ENCODE measurements at places on chromosomes 3 and 15. TPM values are rescaled to one million over a fixed set of nuclear protein-coding genes. Genes with fewer than 3 reads are reported as not detected.

NOX5 gene
- 13.4 TPM for total RNA-seq

GRCh38 chr3:48410205-48411040, 19.5 kb downstream of the PLXNB1 start:
- peak; percentile 40 for DNase-seq

GRCh38 chr3:46272028-46272451, 29.8 kb downstream of the CCR3 start:
- no peak for DNase-seq

CCR4 gene
- total RNA-seq = 5.8 TPM

CEMIP gene
- 1.0 TPM for total RNA-seq

DNA sequence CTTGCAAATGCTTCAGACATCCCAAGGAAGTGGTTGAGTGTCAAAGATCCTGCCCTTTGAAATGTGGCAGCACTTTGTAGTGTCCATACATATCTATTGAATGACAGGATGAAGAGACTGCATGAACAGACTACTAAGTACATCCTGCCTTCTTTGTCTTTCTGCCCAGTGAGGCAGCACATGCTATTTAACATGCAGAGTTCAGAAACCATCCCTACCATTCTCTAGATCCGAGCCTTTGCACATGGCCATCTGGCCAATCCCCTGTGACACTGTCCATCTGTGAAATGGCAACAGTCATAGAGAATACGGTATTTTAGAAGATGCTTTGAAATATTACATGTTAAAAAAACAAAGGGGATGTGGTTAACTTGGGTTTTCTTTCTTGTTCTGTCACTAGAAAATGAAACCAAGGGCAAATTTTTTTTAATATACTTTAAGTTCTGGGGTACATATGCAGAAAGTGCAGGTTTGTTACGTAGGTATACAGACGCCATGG, 519.6 kb downstream of the NTRK3 start:
- no peak for DNase-seq

DNA sequence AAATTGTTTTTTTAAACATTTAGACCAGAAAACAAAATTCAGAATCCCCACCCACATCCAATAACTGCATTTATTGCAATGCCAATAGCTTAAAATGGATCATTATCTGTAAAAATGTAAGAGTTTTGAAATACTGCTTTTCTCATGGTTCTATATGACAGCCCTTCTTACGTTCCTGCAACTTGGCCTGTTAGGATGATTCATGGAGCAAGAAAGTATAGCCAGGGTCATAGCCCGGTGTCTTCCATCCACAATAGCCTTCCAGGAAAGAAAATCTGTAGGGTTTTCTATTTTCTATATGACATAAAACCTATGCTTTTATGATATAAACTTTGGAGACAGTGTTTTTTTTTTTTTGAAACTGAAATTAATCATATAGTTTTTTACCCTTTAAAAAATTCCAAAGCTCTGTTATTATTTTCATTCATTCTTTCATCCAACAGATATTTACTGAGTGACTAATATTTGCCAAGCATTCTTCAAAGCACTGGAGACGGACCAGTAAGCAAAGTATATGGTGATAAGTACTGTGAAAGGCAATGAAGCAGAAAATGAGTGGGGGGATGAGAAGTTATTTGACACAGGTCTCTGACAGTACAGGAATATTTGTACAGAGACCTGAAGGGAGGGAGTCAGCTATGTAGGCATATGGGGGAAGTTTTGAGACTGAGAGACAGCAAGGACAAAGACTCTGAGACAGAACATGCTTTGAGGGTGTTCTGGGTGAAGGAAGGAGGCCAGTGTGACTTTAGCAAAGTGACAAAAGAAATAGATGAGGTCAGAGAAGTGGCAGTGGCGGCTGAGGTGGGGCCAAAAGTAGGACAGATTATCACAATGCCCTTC, 29.0 kb upstream of the SLC2A2 start:
- DNase-seq = no peak

- DNase-seq = no peak
These were observed 107.2 kb downstream of the CHST2 start for GRCh38 chr3:143226678-143227291.

DNA sequence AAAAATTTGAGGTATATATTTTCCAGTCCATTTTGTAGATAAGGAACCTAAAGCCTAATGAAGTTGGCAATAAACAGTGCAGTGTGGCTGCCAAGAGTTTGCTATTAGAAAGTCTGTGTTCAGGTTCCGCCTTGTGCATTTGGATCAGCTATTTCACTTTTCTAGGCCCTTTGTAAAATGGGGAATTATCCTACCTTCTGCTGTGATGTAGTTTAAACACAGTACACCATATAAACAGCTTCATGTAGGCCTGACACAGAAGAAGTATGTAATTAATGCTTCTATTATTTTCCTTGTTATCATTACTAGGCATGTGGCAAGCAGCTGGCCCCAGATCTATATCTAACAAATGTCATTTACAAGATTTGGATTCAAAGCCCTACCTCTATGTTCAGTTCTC, 456.3 kb downstream of the GABRG3 start:
- DNase-seq = no peak

EIF4A2 gene
- total RNA-seq = 355 TPM

GRCh38 chr3:138434875-138435772, 708 bp downstream of the ESYT3 start:
- DNase-seq = no peak

B3GALNT1 gene
- 10.2 TPM for total RNA-seq

C3orf22 gene
- total RNA-seq = not detected

- peak; percentile 89 for DNase-seq
These were observed 60.3 kb downstream of the RGMA start for GRCh38 chr15:93028632-93029213.

DNA sequence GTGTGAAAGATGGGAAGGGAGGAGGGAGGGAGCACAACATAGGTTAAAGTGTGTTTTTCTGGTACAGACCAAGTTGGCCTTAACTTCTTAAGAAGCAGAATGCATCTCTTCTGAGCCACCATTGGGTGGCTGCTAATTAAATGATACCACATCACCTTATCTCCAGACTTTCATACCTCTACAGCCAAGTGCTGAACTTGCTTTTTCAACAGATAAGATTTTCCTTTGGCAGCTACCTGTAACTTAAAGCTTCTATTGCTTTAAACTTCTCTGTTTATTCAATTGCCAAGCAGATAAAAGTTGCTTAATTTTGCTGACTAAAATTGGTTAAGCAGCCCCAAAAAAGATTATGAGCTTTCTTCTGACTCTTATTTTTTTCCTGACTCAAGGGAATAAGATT, 292.4 kb upstream of the SGO1 start:
- no peak for DNase-seq

BFSP2 gene
- total RNA-seq = 2.1 TPM

DNA sequence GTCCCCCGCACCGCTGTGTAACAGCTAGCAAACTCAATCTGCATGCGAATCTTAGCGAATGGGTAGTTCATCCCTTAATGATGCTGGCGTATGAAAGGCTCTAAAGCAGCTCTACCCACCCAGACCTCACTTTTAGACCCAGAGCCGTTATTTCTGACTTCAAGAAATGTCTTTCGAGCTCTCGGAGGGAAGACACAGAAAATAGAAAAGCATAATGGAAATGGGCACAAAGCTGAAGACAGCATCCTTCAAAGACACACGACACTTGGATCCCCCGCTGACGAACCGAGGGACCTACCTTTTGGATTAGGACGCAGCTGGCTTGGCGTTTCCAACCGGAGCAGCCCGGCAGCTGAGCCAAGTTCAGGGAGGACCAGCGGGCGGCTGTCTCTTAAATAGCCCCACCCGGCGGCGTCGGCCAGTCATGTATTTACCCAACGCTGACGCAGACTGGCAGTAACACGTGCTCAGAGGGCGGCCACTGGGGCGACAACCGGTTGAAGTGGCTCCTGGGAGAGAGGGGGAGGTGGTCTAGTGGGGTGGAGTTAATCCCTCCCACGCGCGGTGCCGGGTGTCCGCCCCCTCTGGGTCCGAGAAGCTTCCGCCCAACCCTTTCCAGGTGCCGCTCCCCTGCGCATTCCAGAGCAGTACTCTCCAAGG, 1.5 kb downstream of the CCK start:
- no peak for DNase-seq

- DNase-seq = peak; percentile 40
These were observed 8.7 kb downstream of the TEX264 start for GRCh38 chr3:51679777-51680176.

GRCh38 chr3:32500231-32500630, 2.4 kb downstream of the CMTM6 start:
- no peak for DNase-seq

KPNA1 gene
- total RNA-seq = 39.3 TPM

DNA sequence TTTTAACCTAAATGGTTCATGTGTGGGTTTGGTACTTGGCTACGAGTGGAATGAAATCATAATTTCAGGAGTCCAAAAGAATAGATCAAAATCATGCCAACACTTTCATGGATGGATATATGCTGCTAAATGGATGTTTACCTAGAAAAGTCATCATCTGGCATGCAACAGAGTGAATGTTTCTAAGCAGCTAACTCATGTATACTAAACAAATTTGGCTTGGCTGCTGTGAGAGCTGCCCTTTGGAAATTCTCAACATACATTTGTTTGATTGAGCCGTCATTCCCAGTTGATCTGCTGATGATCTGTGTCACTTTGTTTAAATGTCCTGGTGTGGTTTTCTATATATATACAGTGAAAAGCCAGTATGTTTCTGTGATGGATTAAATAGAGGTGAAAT, 263.3 kb downstream of the MECOM start:
- no peak for DNase-seq

GRCh38 chr15:77860071-77860691, 217.3 kb downstream of the TBC1D2B start:
- peak; percentile 53 for DNase-seq

DNA sequence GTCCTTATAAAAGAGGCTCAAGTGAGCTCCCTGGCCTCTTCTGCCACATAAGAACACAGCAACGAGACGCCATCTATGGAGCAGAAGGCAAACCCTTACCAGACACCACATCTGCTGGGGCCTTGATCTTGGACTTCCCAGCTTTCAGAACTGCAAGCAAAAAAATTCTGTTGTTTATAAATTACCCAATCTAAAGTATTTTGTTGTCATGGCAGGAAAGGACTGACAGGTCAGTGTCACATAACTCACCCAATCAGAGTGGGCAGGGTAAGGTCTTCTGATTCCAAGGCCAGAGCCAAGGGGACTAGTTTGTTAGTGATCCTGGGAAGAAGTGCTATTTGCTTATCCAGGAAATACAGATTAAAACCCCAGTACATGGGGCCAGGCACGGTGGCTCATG, 98.9 kb downstream of the HMG20A start:
- peak; percentile 44 for DNase-seq

EFCAB12 gene
- total RNA-seq = 0.52 TPM

DNA sequence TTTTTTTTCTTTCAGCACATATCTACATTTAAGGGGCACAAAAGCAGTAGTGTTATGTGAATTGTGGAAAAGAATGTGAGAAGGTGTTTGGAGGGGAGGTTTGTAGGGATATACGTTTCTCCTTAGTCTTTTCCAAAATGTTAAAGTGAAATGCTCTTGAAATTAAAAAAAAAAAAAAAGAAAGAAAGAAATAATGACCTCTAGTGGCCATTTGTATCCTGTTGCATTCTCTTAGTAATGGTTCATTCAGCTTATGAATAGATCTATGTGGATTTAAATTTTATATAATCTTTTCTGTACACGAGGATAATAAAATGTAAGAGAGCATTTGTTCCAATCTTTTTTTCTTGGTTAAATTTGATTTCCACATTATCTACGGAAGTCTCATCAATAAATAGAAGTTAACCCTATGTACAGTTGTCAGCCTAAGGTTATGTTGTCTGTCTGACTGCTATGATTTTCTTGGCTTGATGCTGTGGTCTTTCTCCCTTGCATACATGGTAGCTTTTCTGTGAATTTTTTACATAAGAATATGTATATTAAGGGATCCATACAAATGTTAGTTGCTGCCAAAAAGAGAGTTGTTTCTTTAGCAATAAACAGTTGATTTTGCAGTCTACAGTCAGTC, 1.7 kb downstream of the P2RY13 start:
- no peak for DNase-seq

GRCh38 chr3:194458131-194458530, 28.7 kb downstream of the ATP13A3 start:
- no peak for DNase-seq

PPP4R2 gene
- 94.7 TPM for total RNA-seq

GABRB3 gene
- total RNA-seq = 0.83 TPM

DNA sequence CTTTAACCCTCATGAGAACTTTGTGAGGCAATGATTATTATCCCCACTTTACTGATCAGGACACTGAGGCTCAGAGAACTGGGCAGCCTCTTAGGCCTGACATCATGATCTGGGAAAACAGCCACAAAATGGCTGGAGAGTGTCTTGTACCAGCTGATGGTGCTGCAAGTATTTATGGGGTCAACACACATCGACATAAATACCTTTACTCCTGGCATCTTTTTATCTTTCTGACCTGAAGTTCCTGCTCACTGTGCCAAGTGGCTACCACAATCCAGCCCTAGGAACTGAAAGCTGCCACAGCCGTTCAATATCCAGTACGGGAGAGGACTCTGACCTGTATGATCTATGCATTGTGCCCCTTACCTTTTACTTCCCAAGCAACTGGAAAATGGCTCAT, 29.2 kb upstream of the MUC13 start:
- DNase-seq = no peak

GRCh38 chr15:24659622-24660021, 16.0 kb upstream of the NPAP1 start:
- DNase-seq = no peak

IL17RB gene
- 0.30 TPM for total RNA-seq

DNA sequence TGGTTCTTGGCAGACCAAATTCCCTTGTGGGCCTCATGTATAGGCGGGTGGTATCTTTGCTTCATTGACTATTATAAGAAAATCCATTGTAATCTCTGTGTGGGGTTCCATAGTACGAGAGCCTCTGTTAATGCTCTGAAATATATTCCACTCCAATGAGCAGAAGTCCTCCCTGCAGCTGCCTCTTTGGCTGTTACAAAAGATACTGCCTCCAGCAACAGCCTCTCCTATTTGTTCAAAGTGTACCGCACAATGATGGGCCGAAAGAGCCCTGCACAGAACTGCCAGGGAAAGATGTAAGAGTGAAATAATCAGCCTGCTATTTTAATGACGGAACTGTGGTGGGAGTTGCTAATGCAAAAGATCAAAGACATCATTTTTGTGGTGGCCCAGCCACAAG, 48.9 kb downstream of the GRK7 start:
- no peak for DNase-seq

NPAP1 gene
- total RNA-seq = 0.11 TPM

- no peak for DNase-seq
These were observed 148.5 kb downstream of the OTOL1 start for GRCh38 chr3:161644891-161645635.

DNA sequence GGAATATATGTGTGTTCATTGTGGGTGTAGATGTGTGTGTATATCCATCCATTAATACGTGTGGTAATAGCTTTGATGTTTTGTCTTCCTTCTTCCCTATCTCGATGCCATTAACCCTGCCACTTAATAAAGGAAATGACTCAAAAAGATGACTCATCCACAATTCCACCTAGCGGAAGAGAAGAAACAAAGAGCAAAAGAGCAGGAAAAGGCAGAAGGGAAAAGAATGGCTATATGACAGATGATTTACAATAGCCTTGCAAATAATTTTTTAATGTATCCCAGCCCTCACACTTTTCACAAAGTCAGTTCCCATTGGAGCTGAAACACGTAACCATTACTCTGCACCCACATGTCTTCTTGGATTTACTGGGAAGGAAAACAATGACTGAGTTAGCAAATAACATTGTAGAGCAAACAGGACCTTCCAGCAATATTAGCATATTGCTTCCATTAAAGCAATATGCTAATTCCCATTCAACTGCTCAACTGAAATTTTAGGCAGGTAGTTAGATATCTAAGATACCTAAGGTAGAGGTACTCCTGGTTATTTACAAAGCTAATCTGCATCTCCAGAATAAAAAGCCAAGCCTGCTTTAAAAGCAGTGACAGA, 197.2 kb downstream of the KCNAB1 start:
- DNase-seq = no peak

GRCh38 chr3:157861076-157861765, 245.0 kb downstream of the SHOX2 start:
- no peak for DNase-seq

LMAN1L gene
- 143 TPM for total RNA-seq
